Fibroblast of the conjunctiva (primary cell): ENCODE measurements at places on chromosomes 3 and 15.

DNA sequence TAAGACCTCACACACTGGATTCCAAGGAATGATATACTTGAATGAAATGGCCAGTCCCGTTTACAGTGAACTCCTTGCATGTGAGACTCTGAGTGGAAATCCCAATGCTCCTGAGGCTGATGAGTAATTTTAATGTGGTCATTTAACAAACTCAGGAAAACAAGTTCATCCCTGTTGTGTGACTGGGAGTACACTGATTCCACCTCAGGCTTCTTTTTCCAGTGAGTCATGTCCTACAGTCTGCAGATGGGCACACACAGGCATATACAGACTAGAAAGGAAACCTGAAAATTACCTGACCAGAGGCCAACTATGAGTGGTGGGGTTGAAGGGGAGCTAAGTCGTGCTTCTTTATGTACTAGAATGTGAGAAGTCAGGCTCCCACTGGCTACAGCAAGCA is 5.8 kb downstream of the SQOR start:
- peak; percentile 42 for DNase-seq

DNA sequence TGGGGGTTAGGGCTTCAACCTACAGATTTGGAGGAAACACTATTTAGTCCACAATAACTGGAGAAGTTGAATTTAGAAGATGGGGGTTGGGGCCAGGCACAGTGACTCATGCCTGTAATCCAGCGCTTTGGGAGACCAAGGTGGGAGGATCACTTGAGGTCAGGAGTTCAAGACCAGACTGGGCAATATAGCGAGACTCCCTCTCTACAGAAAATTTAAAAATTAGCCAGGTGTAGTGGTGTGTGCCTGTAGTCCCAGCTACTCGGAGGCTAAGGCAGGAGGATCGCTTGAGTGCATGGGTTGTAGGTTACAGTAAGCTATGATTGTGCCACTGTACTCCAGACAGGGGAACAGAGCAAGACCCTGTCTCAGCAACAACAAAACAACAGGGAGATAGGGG is 5.0 kb upstream of the DYNLT2B start:
- no peak for DNase-seq

GRCh38 chr3:109005443-109005842 is 51.8 kb upstream of the GUCA1C start:
- no peak for DNase-seq

DNA sequence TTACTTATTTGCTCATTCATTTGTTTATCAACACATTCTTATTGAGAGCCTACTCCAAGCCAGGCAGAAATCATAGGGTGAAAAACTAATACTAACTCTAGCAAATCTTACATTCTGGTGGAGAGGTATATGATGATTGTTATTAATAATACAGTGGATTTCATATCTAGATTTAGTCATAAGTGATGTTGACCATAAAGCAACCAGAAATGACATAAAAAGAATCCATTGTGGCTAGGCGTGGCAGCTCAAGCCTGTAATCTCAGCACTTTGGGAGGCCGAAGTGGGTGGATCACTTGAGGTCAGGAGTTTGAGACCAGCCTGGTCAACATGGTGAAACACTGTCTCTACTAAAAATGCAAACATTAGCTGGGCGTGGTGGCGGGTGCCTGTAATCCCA is 26.2 kb upstream of the IL20RB start:
- DNase-seq = no peak

- DNase-seq = no peak
Observed at GRCh38 chr3:125055913-125056745, at the start of gene HEG1. Gene HEG1 (minus strand): TSS chr3:125055997. CDS start chr3:125055890, 107 bp downstream.

GRCh38 chr3:60650171-60650570 is 601.1 kb downstream of the FHIT start:
- no peak for DNase-seq

DNA sequence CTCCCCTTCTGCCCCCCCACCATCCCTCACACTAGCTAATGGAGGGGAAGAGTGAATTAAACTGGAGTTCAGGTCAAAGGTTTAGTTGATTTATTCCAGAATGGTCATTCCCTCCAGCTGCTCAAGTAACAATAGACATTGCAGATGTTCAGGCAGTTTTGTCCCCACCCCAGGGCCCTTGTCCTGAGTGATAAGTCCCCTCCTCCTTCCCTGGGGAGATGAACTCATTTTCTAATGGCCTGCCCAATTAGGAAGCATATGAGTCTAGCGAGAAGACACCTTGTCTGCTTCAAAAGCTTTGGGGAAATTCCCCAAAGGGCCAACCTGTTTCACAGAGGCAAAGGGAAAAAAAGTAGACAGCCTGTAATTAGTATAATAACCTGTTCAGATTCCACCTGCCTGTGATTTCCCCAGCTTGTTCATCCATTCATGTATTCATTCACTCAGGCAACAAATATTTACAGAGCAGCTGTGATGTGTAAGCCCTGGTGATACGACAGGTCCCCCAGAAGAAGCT is 165.3 kb downstream of the SHQ1 start:
- DNase-seq = no peak

DNA sequence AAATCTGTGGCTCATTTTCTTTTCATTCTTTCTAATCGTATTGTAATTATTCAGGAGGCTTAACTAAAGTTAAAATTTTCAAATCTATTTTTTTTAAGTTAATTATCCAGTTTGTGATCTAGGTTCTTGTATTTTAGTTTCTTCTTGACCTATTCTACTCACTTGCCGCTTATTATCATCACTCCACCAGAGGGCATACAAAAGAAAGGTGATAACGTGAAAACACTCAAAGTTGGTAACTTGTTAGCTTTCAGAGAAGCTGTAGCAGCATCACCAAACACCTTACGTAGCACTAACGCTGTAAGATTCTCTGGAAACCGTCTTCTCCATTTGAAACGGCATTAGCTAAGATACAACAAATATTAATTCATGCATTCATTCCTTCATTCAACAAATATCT is 4.8 kb downstream of the GNB4 start:
- DNase-seq = no peak

- DNase-seq = no peak
Observed at GRCh38 chr15:60822403-60822802, 343.5 kb upstream of the ICE2 start.

DNA sequence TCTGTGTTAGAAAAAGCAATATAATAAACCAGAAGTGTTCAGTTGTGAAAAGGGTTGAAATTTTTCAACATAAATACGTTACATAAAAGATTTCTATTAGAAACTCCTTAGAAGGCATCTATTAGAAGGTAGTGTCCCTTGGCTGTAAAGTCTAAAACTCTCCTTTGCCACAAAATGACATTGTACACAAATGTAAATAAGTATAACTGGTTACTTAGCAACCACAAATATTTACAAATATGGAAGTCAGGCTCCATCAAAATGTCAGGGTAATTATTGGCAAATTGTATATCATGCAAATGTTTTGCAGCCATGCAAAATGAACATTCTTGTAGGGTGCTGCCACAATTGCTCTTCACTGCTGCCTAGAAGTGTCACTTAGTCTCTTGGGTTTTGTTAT is 419.1 kb upstream of the CDIN1 start:
- DNase-seq = no peak

GRCh38 chr3:197687570-197687969 is 49.1 kb downstream of the RUBCN start:
- DNase-seq = no peak

DNA sequence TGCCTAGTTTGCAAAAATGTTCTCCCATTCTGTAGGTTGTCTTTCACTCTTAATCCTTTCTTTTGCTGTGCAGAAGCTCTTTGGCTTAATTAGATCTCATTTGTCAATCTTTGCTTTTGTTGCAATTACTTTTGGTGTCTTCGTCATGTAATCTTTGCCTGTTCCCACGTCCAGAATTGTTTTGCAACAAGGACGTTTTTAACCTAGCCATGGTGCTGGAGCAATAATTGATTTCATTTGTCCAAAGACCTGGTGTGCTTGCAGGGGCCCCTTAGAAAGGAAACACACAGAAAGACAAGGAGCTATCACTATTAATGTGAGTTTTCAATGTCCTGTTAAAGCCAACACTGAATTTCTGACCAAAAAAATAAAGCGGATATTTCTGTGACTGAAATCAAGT is 89.1 kb upstream of the GALNT15 start:
- DNase-seq = no peak

GRCh38 chr15:67884514-67885174 is 44.8 kb upstream of the RNU6-1 start:
- DNase-seq = peak; percentile 66

DNA sequence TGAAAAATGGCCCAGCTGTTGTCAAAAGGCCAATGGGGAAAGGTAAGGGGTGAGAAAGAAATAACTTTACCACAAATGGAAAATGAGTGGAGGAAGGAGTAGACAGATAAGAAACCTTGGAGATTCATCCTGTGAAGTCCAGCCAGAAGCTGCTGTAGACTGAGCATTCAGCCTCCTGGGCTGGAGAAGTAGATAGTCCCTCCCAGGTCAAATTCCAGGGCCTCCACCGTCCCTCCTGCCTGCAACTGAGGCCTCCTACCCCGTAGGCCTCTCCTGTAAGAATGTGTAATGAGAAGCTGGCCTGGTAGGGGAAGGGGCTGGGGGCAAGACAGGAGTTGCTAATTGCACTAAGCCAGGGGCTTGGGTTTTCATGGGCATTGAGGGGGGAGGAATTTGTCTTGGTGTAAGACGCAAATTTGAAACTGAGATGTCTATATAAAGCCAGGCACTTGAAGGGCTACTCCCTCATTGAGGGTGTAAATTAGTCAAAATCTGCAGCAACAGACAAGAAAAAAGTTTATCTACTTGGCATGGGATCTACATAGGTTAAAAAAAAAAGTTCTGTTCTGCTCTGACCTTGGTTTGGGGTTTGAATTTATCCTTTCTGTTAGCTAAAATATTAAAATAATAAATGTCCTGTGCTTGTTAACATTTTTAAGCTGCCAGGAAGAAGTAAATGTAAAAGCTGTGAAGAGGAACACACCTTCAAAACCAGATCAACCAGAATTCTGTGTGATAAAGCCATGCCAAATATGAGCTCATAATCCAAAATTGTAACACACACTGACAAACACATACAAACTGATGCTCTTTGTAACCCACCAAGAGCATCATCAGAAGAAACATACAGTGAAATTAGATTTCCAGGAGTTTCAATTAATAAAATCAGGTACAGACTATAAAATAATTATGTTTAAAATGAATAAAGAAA is 1.7 kb upstream of the RBP2 start:
- no peak for DNase-seq

GRCh38 chr3:174955513-174956016 is 96.4 kb downstream of the NAALADL2 start:
- no peak for DNase-seq

DNA sequence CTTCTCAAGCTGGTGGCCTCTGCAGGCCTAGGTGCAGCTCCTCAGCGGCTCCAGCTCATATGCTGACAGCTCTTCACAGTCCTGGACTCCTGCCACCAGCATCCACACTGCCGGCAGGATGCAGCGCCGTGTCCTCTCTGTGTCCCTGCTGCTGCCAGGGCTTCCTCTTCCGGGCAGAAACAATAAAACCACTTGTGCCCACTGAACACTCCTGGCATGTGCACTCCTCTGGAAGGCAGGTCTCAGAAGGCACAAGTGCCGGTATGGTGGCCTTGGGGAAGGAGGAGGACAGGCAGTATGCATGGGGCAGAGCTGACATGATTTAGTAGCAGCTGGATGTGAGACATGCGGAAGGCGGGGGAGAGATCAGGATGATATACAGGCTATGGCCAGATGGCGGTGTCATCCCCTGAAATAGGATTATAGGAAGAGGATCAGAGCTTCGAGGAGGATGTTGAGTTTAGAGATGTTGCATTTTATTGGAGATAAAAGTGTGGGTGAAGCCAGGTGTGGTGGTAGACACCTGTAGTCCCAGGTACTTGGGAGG is 7.5 kb upstream of the MAN2A2 start:
- no peak for DNase-seq

- no peak for DNase-seq
Observed at GRCh38 chr3:10998542-10998941, 6.0 kb downstream of the SLC6A1 start.

DNA sequence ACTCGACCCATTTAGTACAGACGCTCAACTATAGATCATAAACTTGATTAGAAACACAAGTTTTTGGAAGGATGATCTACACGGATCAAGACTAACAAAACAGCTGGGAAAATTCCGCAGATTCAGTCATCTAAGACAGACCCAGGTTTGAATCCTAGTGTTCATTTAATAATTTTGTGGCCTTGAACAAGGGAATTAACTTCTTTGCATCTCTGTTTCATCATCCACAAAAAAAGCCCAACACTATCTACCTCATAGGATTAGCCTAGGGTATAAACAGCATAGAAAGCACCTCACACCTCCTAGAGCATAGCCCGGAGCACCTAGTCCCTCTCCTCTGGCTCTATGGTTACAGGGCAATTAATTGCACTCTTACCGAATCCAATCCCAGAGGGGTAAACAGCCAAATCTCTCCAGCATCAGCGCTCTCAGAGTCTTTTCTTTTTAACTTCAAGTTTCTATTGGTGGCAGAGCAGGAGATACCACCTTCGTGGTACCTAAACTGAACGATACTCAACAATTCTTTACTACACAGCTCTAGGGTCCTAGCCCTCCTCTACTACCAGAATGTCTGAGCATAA is 3.5 kb downstream of the TBL1XR1 start:
- DNase-seq = no peak

GRCh38 chr3:172125053-172125452 is 85.7 kb downstream of the FNDC3B start:
- DNase-seq = no peak

DNA sequence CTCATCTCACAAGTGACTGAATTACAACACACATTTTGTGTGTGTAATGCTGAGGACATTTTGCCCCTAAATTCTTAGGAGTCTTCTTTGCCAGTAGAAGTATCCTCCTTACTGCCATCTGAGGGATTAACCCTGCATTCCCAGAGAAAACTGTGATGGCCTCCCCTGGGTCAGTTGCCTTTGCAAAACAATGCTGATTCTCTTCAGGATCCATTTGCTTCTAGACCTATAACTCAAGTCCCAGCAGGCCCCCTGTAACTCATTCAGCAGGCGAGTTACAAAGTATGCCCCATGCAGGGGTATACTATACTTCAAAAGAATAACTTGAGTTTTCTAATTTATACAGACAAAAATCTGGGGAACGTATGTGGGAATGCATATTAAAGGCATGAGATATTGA is 6.6 kb upstream of the MCF2L2 start:
- no peak for DNase-seq

DNA sequence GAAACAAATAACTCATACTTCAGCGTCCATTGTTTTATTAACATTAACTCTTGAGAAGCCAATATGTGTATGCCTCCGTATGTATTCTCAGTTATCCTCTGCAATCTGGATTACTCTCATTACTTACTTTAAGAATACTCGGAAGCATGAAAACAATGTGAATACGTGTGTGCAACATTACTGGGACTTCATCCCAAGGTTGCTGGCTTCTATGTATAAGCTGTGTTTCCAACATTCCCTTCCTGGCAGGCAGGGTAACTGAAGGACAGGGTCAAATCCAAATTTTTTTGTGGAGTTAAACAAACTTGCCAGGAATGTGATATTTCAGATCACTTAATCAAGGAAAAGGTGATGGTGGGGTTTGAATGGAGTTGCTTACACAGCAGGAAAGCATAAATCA is 34.5 kb upstream of the NR1I2 start:
- DNase-seq = no peak

GRCh38 chr3:47163169-47164006 is 525 bp downstream of the SETD2 start:
- DNase-seq = no peak
